Tongue (tissue), 3 donors: ENCODE measurements at places on chromosomes 2 and 18. TPM values are rescaled to one million over a fixed set of nuclear protein-coding genes. Genes with fewer than 3 reads are reported as not detected.

DNA sequence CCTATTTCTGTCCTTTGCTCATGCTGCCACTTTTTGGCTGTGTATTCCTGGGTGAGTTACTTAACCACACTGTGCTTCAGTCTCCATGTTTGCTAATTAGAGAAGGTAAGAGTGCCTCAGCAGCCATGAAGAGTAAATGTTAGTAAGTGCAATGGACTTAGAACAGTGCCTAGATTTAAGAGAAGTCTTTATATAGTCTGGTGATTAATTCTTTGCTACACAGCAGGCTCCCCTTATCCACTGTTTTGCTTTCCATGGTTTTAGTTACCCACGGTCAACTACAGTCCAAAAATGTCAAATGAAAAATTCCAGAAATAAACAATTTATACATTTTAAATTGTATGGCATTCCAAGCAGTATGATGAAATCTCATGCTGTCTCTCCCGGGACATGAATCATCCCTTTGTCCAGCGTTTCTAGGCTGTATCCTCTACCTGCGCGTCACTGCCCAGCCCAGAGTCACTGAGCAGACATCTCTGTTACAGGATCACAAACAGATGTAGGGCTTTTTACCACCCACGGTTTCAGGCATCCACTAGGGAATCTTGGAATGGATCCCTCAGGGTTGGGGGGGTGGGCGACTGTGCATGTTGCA, 91.0 kb downstream of the CTIF start:
- DNase-seq = peak; percentile 79

- peak; percentile 84 for DNase-seq
Observed at GRCh38 chr2:240731178-240731545, 39.5 kb downstream of the AQP12A start.

DNA sequence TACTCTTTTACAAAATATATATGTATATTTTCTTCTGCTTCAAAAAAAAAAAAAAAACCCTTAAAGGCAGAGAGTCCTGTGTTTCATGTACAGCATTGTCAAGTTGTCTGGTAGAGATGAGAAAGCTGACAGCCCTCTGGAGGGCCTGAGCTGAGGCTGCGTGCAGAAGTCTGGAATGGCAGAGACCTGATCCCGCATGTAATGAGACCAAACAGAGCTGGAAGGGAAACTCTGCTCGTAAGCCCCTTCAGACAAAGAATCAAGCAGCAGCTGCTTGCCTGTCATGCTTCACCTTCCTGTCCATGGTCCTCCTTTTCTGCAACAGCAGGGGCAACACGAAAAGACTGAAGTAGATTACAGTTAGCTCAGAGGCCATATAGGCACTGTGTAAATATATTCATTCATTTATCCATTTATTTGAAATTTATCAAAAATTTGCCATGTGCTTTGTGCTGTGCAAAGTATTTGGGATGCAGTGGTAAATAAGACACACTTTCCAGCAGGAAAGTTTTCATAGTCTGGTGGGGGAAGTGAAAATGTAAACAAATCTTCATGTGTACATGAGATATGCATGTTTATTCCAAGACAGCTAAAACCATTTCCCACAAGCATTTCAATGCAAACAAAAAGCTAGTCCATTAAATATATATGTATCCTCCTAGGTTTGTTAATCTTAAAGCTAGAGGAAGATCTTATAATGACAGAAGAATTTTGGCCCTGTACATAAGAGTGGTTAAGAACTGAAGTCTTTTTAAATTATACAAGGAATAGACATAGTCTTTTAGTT, 912.7 kb downstream of the CPS1 start:
- DNase-seq = peak; percentile 38

DNA sequence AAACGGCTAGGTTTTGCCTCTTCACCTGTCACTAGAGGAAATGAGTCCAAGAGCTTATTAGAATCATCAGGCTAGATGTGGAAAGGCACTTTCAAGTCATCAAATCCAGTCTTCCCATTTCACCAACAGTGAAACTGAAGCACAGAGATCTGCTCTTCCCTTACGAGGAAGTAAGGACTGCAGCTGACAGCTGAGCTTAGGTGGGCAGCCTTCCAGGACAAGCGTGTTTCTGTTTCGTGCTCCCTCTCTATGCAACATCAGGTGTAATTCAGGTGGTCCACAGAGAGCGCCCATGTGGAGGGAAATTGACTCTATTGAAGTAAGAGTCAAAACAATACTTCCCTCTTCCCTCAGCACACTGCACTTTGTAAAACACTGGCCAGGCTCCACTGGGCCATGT, 5.5 kb downstream of the CYRIA start:
- no peak for DNase-seq

DNA sequence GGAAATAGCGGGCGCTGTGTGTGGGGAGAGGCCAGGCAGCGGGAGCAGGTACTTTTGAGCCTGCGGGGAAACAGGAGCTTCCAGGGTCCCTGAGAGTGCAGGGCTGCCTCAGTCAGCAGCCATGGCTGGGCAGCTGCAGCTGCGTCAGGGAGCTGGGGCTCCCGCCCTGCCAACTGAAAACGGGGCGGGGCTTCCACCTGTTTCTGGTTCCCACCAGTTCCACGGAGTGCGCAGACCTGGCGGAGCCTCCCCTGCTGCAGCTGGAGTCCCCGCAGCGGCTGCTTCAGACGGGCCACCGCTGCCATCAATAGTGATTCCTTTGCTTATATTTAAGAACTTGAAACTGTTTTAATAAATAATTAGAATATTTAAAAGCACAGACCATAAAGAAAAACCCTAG, 30.6 kb upstream of the RPRM start:
- DNase-seq = no peak

DNA sequence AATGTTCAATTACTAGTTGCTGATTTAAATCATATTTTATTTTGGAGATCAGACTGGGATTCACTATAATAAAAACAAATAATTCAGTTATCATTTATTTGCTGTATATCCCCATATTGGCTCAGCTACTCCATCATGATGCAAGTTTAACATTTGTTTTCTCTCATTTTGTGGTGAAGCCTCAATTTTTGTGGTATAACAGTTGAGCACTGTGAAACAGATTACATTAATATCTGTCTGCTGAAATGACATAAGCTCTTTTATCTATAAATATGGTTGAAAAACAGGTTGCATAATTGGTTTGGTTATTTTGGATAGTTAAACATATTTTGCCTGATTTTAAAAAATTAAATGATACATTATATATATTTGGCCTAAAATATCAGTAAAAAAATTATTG, 67.7 kb downstream of the DPP4 start:
- no peak for DNase-seq

DNA sequence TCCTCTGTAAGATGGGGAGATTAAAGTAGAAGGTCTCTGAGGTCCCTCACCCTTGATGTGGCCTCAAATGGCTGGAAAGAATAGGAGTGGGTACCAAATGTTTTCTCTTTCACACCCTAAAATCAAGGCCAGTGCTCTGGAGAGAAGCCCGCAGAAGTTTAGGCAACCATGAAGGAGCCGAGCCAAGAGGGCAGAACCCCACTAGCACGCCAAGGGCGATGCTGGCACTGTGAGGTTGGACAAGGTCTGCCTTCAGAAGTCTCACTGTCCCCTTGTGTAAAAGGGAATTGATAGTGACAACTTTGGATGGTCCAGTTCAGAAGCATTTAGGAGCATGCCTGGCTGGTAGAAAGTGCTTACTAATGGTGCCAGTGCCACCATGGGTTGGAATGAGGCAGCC, 16.3 kb upstream of the OTOF start:
- no peak for DNase-seq

GRCh38 chr2:12858786-12859185, 142.1 kb downstream of the TRIB2 start:
- DNase-seq = no peak

- no peak for DNase-seq
Observed at GRCh38 chr2:62199392-62200125, 3.6 kb downstream of the B3GNT2 start.

DNA sequence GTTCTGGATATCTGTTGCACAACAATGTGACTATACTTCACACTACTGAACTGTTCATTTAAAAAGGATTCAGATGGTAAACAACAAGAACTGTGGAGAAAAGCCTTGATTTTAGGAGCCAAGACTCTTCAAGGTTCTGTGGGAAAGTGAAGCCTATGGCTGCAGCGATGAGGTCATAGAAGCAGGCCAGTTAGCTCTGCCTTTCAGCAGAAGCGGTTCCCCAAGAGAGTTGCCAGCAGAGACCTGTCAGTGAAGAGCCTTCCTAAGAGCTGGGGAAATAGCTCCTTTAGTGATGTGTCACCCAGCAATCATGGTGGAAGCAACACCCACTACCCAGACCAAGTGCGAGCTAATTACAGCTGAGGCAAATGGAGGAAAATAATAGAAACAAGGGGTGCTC, 346.5 kb upstream of the ETAA1 start:
- DNase-seq = no peak

GRCh38 chr18:10919851-10920250, 229.5 kb downstream of the PIEZO2 start:
- DNase-seq = peak; percentile 16

GRCh38 chr2:70173520-70173919, 17.3 kb downstream of the C2orf42 start:
- no peak for DNase-seq

DNA sequence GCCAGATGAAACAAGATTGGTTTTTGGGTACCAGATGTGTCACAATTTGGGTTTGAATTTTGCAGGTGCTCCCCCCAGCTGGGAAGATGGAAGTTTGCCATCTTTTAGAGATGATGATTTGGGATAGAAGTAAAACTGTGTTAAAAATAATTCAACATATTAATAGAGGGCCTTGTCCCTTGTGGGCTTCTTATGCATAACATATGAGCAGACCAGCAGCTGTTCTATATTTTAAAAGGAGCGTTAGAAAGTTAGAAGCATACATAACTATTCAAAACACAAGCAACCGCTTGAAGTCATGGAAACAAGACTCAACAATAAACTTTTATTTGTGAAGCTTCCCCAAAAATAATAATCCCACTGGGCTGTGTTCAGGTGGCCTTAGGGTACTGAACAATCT, 62.8 kb downstream of the EFEMP1 start:
- DNase-seq = peak; percentile 68

DNA sequence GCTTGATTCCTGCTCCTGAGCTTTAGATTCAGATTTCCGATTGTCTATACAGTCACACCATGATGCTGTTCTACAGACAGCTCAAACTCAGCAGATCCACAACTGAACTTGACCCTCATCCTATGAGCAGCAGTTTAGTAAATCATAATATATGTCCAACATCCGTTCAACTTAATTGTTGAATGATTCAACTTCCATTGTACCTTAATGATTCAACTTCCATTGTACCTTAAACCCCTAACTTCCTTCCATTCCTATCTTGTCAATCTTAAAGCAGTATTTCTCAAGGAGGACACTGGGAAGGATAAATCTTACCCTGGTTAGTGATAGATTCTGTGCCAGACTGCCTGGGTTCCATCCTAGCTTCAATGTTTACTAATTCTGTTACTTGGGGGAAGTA, 60.1 kb downstream of the PIGN start:
- DNase-seq = no peak

DNA sequence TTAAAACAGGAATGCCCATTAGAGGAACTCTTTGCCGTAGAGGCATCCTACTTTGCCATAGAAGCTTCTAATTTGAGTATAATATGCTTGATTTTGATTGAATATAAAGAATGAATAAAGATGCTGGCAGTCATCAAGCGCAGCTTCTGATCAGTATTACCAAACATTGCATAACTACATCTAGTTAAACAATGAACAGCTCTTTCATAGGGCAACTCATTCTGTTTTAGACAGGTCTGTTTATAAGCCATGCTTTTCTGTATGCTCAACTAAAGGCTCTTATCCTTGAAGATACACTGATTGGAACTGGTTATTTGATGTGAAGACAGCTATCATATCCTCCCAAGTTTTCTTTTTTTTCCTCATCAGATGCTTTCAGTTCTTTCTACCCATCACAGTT, 122.6 kb upstream of the FAM117B start:
- no peak for DNase-seq

- peak; percentile 19 for DNase-seq
Observed at GRCh38 chr2:197152451-197153228, 157.9 kb downstream of the ANKRD44 start.

- DNase-seq = no peak
Observed at GRCh38 chr2:100708333-100708732, 111.6 kb upstream of the NPAS2 start.

DNA sequence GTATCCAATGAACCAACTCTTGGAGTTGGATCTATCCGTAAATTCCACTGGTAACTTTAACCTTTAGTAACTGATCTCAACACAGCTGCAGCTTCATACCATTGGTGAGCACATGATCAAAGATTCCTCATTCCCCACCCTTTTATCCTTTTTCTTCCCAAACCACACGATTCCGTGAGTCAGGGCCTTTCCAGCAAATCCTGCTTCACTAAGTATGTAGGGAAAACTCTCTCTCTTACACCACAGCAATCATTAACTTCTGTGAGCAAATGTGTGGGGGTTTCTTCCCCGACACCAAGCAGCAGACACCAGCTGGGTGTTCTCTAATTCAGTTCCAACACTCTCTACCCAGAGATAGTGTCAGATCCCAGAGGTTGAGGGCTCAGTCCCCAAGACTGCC, 23.5 kb downstream of the ELP2 start:
- no peak for DNase-seq

DNA sequence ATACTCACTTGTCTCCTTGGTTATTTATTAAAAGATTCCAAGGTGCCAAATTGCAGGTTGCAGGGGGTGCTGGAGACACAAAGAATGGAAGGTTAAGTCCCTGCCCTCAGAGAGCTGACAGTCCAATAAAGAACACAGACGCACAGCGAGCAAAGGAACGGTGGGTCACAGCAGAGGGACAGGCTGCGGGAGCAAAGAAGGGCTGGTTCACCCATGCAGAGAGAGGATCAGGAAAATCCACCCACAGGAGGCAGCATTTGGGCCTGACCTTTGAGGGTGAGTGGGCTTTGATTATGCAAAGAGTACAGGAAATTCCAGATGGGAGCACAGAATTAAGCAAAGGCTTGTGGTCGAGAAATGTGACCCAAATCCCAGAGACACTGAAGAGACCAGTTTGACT, 45.0 kb downstream of the ZBTB7C start:
- no peak for DNase-seq

- no peak for DNase-seq
Observed at GRCh38 chr18:54129448-54130067, 94.9 kb downstream of the MBD2 start.

DNA sequence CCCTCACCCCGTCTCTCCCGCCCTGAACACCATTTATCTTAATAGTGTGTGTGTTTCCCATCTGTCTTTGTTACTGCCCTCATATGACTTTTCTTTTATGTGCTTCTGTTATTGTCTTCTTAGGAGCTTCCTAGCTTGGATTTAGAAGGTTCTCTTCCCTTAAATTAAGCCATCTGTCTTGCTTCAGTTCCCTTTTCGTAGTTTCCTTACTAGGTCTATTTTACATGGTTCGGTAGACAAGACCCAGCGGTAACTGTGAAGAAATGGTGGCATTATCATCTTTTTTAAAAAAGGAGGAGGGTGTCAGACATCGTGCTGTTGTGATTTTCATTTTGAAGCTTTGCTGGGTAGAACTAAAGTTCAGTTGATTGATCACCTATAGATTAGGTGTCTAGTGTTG, 10.3 kb downstream of the NCK2 start:
- no peak for DNase-seq

- no peak for DNase-seq
Observed at GRCh38 chr2:132560562-132560961, 109.4 kb downstream of the LYPD1 start.

GRCh38 chr2:191013932-191014652, at the start of gene STAT1:
STAT1 (minus strand) TSS chr2:191014171; CDS start chr2:191010003, 4,168 bp downstream.
- DNase-seq = peak; percentile 97

CAPG gene
- total RNA-seq = 61.2 TPM

KLHL14 gene
- 1.3 TPM for total RNA-seq

CNDP1 gene
- total RNA-seq = not detected

TWSG1 gene
- total RNA-seq = 74.1 TPM

CCBE1 gene
- total RNA-seq = 5.3 TPM

CCDC148 gene
- total RNA-seq = 2.1 TPM

COL4A4 gene
- total RNA-seq = 4.9 TPM
